ENCODE measurements at places on chromosomes 12 and 14.

- DNase-seq, result no peak
Observed at GRCh38 chr14:44109036-44109435, 398.0 kb downstream of the FSCB start.

DNA sequence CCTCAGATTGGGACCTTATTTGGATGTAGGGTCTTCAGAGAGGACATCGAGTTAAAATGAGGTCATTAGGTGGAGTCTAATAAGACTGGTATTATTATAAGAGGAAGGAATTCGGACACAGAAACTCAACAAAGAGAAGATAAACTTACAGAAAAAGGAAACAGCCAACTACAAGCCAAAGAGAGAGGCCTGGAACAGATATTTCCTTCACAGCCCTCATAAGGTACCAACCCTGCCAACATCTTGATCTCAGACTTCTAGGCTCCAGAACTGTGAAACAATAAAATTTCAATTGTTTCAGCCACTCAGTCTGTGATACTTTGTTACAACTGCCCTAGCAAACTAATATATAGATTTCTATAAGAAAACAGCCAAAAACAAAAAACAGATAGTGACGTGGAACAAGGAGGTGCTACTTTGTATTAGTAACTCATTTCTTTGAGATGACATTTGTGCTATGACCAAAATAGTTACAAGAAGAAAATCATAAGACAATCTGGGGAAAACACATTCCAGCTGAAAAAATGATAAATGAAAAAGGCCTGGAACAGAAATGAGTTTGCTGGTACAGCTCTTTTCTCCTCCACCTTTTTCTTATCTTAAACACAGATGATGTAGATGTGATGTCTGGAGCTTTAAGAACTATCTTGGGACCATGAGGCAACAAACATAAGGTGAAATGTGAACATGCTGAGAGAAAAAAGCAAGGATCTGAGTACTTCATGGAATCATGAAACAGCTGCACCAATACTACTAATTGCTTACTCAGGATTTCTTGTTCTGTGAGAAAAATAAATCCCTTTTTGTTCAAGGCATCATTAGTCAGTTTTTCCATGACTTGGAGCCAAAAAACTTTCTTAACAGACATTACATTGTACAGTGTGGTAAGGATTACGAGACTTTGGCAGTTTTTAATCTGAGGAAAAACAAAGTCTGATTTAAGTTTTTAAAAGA is 243.2 kb downstream of the ANO6 start:
- DNase-seq, result no peak

GRCh38 chr14:26163761-26164160 is 434.1 kb downstream of the NOVA1 start:
- DNase-seq, result peak; percentile 5

- DNase-seq, result no peak
Observed at GRCh38 chr12:21296348-21296747, 38.4 kb downstream of the SLCO1A2 start.

DNA sequence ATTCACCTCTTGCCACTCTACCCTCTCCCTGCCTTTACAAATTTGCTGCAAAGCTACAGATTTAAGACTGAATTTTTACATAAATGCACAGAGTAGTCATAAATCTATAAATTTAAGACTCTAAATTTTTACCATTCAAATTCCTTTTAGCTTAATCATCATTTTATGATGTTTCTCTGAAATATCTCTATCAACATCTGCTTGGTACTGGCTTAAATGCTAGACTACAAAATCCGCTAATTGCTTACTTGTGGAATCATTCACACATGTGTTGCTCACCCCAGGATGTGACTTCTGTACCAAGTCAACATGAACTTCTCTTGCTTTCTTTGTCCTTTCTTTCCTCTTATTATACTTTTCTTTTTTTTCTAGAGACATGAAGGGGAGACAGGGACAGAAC is 109.2 kb downstream of the GALC start:
- DNase-seq, result no peak

GRCh38 chr14:90985601-90986242 is 74.7 kb downstream of the RPS6KA5 start:
- DNase-seq, result no peak

DNA sequence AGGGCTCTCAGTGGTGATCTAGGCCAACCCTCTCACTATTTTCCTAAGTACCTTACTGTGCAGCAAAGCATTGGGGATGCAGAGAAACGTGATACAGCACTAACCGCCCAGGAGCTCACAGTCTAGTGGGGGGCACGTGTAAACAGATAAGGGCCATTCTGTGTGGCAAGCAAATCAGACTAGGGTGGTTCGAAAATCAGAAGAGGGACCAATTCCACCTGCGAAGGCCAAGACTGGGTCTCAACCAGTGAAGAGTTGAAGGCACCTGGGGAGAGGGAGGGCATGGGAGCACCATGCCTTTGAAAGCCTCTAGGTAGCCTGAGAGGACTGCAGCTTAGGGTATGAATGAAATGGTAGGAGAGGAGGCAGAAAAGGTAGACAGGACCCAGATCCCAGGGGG is 2.2 kb downstream of the PITPNM2 start:
- no peak for DNase-seq

DNA sequence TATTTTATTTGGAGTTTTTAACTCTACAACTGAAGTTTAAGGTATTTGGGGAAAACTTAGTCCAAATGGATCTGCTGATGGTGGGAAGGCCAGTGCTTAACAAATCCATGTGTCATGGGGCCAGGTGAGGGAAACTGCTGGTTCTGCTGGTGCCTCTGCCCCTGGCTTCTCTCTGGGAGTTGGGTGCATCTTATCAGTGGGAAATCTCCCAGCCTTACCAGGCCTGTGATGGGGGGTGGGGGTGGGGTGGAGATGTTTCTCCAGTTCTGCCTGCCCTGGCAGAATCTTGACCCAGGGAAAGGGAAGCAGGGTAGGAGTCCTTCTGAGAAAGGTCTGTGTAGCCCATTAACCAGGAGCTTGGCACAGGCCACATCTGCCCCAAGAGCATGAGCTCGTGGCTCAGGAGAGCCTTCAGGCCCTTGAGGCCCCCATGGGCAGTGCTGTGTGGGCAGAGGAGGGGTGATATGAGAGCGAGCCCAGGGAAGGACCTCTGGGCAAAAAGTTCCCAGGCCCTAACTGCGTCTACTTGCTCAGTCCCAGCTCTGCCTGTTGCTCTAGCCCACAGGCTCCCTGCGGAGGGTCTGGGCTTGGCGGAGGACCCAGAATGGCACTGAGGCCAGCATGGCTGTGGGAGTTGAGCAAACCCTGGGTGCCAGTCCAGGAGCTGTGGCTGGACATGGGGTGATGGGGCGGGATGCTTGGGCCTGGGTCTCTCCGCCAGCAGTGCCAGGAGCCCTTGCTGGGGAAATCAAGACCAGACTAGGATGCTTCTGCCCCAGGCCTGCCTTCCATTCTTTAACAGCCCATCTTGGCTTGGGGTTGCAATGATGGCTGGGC is 18.2 kb downstream of the VASH1 start:
- DNase-seq, result no peak

DNA sequence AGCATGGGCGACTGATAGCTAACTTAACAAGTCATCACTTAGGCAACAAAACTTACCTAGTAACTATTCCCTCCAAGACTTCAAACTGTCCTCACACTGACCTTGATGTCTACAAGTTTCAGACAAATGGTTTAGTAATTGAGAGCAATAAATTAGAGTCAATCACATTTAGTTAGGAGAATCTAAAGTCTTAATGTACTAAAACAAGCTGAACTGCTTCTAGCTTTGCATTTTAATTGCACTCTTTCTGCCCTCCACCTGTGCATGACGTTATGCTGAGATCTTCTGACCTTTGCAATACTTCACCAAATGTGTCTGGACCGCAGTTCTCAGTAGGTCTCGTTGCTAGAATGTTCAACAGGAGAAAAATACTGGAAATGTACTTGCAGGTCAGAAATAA is 158.0 kb downstream of the PIK3C2G start:
- DNase-seq, result no peak

GRCh38 chr12:44441155-44441554 is 435.0 kb downstream of the NELL2 start:
- no peak for DNase-seq

GRCh38 chr14:67240168-67240932 is 885 bp upstream of the PALS1 start:
- DNase-seq, result no peak

DNA sequence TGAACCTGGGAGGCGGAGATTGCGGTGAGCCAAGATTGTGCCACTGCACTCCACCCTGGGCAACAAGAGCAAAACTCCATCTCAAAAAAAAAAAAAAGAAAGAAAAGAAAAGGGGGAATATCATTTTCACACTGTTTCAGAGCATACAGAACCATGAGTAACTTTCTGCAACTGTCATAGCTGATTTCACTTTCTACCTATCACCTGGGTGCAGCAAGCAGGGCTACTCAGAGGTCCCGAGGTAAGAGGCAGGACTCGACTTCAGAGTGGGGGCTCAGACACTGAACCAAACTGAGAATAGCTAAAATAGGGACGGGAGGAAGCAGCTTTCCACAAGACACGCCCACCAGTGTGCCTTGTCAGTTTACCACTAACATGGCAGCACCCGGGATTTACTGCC is 29.8 kb downstream of the OR10P1 start:
- DNase-seq, result no peak

- no peak for DNase-seq
Observed at GRCh38 chr12:93776581-93777018, 99.4 kb downstream of the CRADD start.

GRCh38 chr14:30921305-30921704 is 46.9 kb downstream of the COCH start:
- DNase-seq, result no peak

DNA sequence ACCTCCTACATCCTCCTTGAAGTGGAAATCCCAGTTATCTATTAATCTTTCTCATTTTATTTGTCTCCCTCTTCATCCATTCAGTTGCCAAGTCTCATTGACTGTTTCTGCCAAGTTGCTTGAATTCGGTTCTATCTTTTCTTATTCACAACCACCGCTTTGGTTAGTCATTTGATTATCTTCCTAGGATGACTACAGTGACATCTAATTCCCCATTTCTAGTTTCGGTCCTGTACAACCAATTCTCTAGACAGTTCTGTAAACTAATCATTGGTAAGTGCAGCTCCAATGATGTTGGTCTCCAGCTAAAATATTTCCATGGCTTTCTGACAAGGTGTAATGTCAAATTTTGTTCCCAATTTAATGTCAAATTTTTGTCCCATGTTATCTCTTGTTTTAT is 220.1 kb downstream of the ADAMTS20 start:
- DNase-seq, result no peak

- DNase-seq, result no peak
Observed at GRCh38 chr12:53972152-53972702, 699 bp upstream of the HOXC11 start.

- no peak for DNase-seq
Observed at GRCh38 chr12:51821440-51822260, 26.9 kb downstream of the FIGNL2 start.

- DNase-seq, result no peak
Observed at GRCh38 chr12:111174961-111175345, 193.9 kb downstream of the PHETA1 start.

- no peak for DNase-seq
Observed at GRCh38 chr12:5923043-5923605, 21.9 kb downstream of the ANO2 start.

DNA sequence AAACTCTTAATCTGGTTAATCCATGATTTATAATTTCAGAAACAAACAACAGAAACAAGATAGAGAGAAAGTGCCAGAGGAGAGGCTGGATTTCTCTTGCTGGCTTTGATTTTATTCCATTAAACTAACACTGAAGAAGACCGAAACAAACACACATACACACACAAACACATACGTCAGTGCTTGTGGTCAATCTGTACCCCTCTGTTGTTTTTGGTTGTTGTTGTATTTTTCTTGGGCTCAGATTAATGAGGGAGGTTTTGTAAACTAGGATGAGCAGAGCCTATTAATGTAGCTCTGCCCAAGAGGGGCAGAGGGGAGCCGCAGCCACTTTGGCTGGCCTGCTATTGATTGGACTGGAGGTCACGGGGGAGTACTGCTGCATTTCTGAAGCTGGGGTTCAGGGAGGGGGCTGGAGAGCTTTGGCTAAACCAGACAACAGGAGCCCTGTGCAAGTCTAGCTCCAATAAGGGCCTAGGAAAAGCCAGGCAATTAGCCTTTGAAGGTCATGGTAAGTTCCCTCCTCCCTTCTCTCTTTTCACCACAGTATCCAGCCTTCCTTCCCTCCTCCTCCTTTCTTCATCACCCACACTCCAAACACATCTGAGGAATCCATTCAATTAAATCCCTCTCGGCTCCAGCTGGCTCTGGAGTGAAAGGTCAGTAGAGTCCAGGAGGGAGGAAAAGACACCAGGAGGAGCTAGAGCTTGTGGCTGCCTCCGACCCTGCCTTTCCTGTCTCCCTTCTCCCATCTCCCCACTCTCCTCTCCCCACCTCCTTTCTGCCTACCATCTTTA is 344.1 kb upstream of the LMO3 start:
- DNase-seq, result no peak

GRCh38 chr12:91380631-91381030 is 198.0 kb upstream of the DCN start:
- DNase-seq, result no peak

DNA sequence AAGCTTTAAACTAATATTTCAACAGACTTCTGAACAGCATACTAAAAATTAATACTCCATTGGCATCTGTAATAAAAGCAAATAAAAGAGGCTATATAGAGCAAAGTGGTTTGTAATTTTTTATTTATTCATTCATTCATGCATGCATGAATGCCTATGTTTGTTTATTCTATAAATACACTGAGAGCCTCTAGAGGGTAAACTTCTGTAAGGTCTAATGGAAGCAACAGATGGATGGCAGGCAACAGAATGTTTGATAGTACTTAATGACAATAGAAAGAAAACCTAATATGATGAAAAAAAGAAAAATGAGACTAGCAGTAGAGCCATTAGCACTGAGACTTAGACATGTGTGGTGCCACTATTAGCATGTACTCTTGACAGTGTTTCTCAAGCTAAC is 253.1 kb downstream of the CCDC91 start:
- DNase-seq, result no peak

DNA sequence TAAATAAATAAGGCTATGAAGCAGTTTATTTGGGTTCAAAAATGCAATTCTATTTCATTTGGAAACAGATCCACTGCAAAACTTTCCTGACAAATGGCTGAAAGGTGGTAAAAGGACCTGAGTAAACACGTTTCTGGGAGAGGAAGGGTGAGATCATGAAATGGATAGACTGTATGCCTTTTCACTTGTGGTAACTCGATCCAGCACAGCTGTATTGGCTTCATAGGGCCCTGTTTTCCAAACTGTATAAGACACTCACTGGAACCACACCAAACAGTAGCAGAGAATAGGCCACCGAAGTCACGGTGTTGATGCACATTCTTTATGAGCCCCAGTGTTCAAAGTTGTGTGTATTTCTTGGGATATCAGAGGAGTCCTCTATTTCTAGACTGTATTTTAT is 325.2 kb upstream of the DIO2 start:
- DNase-seq, result no peak

DNA sequence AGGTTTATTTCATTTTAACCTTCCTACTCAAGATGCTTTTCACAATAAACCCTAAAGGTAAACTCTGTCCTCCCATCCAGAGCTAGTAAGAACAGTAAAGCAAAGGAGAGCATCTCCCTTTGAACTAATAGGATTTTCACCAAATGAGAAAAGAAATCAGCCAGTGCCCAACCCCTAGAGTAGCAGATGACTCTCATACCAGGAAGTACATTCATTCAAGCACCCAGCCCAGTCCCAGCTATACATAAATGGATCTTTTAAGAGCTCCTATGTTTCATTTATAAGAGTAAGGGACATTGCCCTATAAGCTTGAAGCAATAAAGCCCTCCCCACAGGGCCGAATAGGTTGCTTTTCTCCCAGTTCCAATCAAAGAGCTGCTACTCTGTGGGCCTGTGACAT is 7.6 kb downstream of the BAZ2A start:
- DNase-seq, result no peak

Measured in DMS 273 treated with DMSO at 0.1 percent for 48 hours (cell line).